ENCODE measurements at places on chromosomes 4 and X.
A peak's percentile ranks its signal among the peaks of the same experiment; 100 is the strongest.

DNA sequence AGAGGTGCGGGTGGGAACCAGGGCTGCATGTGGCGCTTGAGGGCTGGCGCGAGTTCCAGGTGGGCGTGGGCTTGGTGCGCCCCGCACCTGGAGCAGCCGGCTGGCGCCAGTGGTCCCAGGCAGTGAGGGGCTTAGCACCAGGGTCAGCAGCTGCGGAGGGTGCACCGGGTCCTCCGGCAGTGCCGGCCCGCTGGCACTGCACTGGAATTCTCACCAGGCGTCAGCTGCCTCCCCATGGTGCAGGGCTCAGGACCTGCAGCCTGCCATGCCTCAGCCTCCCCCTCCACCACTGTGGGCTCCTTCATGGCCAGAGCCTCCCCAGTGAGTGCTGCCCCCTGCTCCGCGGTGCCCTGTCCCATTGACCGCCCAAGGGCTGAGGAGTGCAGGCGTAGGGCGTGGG, 174.0 kb downstream of the ADAM29 start:
- no peak for DNase-seq

DNA sequence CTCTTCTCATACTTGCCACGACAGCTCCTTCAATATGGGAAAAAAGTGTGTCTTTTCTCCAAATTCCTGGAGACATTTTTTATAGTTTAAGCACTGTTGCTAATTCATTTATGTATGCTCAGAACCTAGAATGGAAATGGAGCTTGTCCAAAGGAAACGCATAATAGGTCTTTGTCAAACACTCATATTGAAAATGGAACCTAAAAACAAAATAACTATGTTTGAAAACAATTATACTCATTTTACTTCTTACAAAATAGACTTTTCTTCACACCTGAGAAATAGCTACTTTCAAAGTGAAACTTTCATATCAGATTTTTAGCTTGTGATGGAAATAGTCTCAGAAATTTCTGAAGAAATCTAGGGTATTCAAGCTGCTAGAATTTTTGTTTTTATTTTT, 529.7 kb upstream of the BOD1L1 start:
- DNase-seq: no peak

- no peak for DNase-seq
These were observed 8.5 kb downstream of the LRPAP1 start for GRCh38 chr4:3523628-3524221.

DNA sequence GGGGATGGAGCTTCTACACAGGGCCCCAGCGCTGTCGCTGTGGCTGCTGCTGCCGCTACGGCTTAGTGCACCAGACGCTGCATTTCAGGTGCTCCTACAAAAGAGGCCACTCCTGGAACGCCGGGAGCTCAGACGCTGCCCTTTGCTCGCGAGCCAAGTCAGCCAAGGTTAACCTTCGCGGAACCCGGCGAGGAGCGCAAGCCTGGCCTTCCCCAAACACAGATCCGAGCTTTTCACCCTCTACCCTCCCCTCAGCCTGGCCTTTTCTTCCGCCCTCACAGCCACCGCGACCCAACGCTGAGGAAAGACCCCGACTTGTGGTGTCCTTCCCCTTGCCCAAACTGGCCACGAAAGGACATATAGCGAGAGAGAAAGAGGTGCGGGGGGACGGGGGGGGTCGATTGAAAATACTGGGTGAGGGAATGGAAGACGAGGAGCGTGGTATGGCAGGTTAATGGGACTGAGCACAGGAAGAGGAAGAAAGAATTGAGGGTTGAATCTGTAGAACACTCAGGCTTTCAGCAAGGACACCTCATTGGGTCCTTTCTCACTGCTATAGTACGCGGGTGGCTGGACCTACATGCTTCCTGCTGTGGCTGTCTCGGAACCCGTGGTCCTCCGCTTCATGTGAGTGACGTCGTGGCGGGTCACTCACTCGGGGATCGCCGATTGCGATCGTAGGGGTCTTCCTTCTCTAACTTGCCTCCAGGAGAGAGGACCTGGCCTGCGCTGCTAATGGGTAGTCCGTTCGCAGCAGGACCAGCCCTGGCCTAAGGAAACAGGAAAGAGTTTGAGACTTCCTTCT, at the start of the genes AIMP1 and TBCK:
Gene AIMP1 (plus strand): TSS at position 583 of the 805 bp plus-strand sequence. CDS start 8,460 bp downstream, outside the sequence.
Gene TBCK (minus strand): TSS at position 242 of the 805 bp plus-strand sequence. CDS start 7,249 bp downstream, outside the sequence.
- DNase-seq: peak; percentile 22

DNA sequence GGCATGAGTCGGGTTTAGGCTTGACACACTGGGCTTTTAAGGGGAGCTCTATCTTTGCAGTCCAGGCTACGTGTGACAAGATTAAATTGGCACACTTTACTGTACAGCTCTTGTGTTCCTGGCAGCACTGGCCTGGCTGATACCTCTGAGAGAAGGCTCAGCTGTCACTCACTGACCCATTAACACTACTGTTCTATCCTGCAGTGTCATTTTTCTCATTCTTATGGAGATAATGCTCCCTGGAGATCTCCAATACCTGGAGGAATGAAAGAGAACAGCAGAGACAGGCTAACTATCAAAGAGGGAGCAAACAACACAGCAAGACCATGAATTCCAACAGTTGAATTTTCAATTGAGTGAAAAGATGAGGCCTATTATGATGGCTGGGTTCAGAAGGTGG, 1.7 kb upstream of the PDHA2 start:
- DNase-seq: no peak

- no peak for DNase-seq
These were observed 6.9 kb downstream of the CTBP1 start for GRCh38 chr4:1241936-1242505.

- DNase-seq: no peak
These were observed 245.7 kb downstream of the ANTXR2 start for GRCh38 chr4:79827283-79827682.

GRCh38 chr4:74365761-74366160, 816 bp downstream of the EREG start:
- no peak for DNase-seq

- DNase-seq: no peak
These were observed 151.3 kb downstream of the COMMD8 start for GRCh38 chr4:47312170-47312569.

DNA sequence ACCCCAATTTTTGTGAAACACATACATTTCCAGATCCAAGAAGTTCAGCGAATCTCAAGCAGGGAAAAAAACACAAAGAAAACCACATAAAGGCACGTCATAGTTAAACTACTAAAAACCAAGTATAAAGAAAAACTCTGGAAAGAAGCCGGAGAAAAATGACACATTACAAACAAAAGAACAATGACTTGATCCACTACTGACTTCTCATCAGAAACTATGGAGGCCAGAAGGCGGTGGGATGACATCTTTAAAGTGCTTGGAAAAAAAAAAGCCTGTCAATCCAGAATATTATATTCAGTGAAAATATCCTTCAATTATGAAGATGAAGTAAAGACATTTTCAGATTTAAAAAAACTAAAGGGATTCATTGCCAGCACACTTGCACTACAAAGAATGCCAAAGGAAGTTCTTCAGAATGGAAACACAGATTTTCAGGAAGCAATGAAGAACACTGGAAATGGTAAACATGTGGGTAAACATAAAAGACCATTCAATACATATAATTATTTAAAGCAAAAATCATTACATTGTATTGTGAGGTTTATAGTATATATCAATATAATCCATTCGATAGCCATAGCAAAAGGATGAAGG, 32.6 kb upstream of the PPP2R2C start:
- DNase-seq: no peak

- no peak for DNase-seq
These were observed 32.3 kb downstream of the BCOR start for GRCh38 chrX:40065296-40066046.

- DNase-seq: no peak
These were observed 23.9 kb upstream of the APLN start for GRCh38 chrX:129678614-129679195.

GRCh38 chrX:50978920-50979682, 68.6 kb downstream of the BMP15 start:
- DNase-seq: no peak

- DNase-seq: no peak
These were observed 89.3 kb downstream of the DDIT4L start for GRCh38 chr4:100100985-100101384.

DNA sequence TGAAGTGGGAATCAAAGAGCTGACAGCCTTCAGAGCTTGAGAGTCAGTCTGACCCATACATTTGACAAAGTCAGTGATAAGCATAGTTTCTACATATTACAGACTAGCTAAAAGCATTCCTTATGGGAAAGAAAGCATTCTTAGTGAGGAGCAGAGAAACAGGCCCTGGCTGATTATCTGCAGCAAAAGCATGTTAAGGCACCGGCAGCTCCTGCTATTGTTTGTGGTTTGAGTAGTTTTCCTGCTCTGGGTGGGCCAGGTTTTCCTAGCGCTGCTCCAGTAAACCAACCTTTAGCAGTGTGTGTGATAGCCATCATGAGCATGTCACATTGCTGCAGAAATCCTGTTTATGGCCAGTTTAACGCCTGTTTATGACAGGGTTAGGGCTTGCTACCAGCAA, 51.6 kb upstream of the WDR1 start:
- no peak for DNase-seq

DNA sequence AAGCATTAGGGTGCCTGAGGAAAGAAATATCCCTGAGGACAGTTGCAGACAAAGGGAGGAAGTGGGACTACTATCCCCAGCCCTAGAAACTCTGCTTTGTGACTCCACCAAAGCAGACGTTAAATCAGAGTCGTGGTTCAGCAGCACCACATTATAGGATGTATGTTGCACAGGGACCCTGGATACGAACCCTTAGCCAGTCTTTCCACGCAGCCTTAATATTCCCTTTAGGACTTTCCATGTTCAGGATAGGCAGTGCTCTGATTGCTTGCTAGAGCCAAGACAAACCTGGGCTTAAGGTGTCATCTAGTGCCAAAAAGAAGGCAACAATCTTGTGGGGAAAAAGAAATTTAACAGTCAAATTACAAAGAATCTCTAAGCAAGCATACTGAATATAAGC, 62.6 kb downstream of the MAD2L1 start:
- no peak for DNase-seq

DNA sequence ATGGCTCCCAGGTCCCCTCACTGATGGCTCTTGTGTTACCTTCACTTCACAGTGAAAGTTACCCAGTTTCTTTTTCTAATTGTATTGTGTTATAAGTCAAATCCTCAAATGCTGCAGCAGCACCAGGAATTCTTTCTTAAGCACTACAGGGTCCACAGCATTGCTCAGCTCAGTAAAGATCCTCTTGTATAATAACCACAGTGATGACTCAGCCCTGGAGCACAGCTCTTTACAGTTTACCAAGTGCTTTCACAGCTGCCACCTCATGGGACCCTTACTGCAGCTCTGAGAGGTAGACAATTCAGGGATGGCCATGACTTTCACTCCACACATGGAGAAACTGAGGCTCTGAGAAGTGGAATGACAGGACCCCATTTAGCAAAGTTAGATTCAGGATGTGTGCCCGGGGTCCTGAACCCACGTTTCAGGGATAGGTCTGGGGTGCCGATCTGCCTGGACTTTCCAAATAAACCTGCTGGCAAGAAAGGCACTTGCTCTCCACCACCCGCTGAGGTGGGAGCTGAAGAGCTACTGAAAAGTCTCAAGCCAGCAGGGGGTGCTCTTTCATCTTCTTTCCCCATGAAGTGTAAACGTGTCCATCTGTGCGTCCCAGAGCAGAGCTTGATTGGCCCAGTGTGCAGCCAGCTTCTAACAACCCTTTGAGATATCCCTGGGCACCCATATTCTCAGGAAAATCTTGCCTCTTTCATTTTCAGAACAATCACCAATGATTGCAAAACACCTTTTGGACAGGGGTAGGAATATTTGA, 35.7 kb upstream of the GABRQ start:
- DNase-seq: no peak

DNA sequence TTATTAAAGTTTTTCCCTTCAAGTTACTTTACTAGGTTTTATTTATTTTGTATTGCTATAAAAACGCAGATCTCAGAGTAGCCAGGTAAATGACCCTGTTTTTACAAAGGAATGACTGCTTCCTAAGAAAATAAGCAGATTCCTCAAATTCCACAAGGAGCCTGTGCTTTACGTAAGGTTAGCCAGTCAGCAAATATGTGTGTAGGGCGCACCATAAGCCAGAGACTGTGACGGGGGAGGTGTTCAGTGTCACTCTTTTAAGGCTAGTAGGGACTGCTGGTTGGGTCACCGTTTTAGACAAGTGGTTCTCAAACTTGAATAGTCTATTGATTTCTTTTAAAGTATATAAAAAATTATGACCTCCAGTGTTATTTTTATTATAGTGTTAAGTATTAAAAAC, 119.9 kb downstream of the ANK2 start:
- DNase-seq: no peak

- DNase-seq: no peak
These were observed 322.5 kb downstream of the HS3ST1 start for GRCh38 chr4:11106190-11106589.

DNA sequence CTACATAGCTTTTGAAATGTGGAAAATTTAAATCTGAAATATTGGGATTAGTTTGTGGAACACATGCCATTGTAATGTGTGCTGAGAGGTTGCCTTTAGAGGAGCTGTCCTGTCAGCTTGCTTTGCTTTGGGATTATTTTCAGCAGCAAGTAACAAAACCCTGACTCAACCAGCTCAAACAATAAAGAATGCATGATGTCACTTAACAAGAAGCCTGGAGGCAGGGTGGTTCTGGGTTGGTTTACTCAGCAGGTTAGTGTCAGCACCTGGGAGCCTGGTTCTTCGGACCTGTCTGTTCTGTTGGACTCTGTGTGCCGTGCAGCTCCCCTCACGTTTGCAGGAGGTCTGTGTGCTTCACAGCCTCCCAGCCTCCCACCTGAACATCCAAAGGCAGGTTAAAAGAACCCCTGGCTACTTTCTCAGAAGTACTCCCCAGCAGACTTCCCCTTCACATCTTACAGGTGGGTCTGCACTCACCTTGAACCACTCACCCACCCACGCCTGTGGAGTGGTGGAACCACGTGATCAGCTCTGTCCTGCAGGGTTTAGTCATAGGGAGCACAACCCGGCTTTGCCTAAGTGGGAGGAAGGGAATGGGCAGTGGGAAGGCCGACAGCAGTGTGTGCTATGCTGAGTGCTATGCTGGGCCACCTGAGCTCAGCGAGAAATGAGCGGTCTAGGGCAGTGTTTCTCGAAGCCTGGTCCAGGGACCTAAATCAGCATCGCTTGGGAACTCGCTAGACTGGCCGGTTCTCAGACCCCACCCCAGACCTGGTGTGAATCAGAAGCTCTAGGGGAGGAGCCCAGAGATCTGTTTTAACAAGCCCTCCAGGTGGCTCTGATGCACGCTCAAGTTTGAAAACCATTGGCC, 20.4 kb downstream of the TMEM131L start:
- DNase-seq: no peak

GRCh38 chr4:112119353-112119783, 25.9 kb upstream of the FAM241A start:
- no peak for DNase-seq

DNA sequence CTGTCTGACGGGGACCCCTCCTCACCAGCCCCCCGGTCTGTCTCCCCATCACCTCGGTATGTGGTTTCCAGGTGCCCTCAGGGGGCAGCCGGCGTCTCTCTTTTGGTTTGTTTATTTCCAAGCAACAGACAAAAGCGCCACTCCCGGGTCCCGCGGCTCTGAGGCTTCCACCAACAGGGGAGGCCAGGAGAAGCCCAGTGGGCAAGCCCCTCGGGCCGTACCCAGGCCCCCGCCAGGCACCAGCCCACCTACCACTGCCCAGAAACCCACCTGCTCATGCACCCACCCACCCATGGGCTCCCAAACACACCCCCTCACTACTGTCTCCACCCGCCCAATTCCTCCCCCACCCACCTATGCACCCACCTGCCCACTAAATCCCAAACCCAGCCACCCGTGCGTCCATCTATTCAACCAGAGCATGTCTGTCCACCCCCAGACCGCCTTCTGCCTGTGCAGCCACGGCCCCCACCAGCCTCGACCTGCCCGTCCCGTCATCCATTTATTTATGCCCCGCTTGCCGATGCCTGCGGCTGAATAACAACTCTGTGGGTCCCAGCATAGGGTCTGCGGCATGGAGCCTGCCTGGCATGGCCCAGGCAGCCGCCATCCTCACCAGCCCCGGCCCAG, 129.8 kb downstream of the FAM53A start:
- no peak for DNase-seq

- DNase-seq: no peak
These were observed 17.1 kb downstream of the SMIM14 start for GRCh38 chr4:39621582-39621981.

Data from cortex of kidney (tissue), 1 donor.